ENCODE measurements at places on chromosomes 7 and 10.

GRCh38 chr7:126211875-126212274, 1040.9 kb downstream of the GRM8 start:
- no peak for DNase-seq

DNA sequence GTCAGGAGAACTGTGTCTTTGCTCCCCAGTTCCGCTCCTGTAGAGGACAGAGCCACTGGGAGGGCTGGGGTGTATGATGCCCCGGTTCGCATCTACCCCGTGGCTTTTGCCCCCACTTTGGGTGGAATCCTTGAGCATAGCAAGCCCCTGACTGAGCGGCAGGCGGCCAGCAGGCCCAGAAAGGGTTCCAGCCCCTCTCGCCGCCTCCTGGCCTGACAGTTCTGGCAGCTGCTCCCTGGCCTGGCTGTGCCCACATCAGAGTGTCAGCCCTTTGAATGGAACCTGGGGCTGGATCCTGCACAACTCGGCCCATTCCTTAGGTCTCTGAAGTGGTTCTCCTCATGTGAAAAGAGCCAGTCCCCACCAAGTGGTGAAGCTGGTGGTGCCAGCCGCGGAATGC, 106.7 kb downstream of the GRK5 start:
- DNase-seq = no peak

- DNase-seq = no peak
These were observed 254.3 kb downstream of the DYNC1I1 start for GRCh38 chr7:96026611-96027010.

DNA sequence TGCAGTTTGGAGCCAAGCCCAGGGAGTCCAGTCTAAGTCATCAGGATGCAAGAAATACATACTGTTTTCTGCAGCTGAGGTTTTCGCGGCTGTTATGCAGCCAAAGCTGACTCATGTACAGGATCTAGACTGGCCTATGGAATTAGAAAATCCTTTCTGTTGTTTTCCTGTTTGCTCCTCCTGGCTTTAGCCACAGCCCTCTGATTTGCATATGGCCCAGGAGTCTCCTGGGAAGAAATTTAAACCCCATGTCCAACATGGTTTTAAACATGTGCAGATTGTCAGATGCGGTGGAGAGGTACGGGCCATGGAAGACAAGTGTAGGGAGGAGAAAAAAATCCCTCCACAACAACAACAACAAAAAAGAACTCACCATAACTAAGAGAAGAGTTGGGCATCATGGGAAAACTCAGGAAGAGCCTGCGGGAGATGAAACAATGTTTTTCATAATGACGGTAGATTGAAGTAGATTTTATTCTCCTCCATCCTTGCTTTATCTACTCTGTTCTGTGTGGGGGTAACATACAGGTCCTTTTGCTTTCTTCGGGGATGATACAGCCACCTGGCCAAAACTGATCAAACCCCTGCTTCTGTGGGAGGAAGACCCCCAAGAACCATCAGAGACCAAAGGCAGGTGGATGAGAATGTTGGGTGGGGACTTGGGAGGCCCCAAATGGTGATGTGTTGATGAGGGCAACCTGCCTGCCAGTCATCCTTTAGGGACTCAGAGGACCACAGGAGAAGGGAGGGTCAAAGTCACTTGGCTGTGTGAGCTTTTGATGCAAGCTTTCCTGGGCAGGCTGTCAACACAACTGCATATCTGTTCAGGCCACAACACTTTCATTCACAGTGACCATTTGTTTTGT, 29.8 kb upstream of the GNA12 start:
- no peak for DNase-seq

DNA sequence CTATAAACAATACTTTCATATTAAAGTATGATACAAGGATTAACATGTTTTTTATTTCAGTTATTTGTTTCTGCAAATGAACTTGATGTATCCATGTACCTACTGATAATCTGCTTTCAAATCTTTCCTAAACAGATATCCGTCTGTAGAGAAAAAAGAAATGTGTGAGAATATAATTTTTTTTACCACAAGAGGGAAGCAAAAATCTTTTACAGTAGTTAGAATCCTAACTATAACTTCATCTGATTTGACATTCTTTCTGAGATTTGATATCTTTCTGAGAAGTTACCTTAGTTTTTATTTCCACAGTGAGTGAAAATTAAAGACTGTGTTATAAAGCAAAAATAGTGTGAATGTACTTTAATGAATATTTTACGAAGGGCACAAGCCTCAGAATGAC, 203.9 kb upstream of the PCLO start:
- no peak for DNase-seq

DNA sequence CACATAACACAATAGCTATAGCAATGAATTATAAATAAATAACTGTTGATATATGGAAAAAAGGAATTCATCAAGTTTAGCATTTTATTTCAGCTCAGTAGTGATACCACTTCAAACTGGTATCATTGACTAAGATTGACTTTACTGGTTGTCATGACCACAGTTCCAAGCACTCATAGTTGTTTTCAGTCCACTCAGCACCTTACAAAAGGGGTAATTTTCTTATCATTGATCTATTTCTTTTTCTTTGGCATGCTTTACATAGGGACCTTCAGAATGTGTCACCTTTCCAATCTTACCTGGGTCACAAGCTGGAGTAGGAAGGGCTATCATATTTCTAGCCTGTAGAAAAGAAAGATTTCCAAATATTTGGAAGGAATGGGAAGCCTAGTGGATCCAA, 275.5 kb upstream of the TMEM229A start:
- no peak for DNase-seq

DNA sequence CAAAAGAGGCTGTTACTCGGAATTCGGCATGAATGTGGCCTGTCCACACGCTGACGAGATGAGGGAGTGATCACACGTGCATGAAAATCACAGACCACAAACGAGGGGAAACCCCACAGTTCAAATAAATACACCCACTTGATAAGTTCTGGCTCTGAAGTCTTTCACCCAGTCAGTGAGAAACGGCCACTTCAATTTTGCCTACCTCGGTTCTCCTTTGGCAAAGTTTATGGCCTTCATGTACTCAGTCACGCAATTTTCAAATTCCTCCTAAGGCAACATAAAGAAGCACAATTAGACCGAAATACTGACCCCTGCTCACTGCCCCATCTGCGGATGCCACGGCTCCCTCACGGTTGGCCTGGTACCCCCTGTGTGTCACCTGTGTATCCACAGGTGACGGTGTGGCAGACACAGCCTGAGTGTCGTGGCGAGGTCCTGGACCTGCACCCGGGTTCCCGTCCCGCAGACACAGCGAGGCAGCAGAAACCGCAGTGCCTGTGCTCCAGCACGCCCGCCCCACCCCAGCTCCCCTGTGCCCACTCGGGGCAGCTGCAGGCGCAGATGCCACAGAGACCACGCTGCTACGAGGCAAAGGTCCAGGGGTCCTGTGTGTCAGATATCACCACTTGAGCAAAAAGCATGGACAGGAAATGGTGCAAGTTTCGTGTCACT, 1.4 kb downstream of the CFAP46 start:
- DNase-seq = no peak

GRCh38 chr7:158018971-158019645, 568.5 kb downstream of the PTPRN2 start:
- no peak for DNase-seq

- DNase-seq = no peak
These were observed 136.3 kb downstream of the C1GALT1 start for GRCh38 chr7:7318601-7319000.

- DNase-seq = no peak
These were observed 68.5 kb upstream of the EEPD1 start for GRCh38 chr7:36084485-36085091.

DNA sequence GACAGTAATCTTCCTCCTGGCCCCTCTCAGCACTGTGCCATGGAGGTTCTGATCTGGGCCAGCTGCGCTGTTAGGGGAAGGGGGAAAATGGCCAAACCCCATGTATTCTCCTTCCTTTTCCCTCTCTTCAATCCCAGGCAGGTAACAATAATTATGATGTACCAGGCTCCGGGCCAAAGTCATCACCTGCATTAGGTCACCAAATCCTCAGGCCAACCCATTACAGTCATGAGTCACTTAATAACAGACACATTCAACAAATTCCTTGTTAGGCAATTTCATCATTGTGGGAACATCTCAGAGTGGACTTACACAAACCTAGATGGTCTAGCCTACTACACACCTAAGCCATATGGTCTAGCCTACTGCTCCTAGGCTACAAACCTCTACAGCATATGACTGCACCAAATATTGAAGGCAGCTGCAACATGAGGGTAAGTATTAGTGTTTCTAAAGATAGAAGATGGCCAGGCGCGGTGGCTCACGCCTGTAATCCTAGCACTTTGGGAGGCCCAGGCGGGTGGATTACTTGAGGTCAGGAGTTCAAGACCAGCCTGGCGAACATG, 2.2 kb upstream of the HSPB1 start:
- no peak for DNase-seq

DNA sequence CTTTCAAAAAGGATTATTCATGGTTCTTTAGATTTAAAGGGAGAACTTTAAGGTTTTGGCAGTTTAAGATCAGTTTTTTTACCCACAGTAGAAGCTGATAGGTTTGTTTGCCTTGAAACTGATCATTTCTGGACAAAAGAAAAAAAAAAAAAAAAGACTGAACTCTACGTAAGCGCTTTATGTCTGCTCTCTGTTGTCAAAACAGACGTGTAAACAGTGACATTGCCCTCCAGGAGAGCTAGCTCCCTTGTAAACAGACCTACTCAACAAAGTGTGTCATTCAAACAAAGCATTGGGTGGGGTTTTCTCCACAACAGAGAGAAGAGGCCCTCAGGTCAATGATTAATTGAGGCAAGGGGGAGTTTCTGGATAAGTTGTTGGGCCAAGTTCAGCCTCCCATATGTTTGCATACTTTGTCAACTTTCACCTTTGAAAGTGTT, 568.1 kb upstream of the LRRN3 start:
- peak; percentile 46 for DNase-seq

- DNase-seq = no peak
These were observed 2.5 kb downstream of the LSM8 start for GRCh38 chr7:118186501-118186900.

- no peak for DNase-seq
These were observed 181.6 kb upstream of the HDAC9 start for GRCh38 chr7:18313965-18314364.

GRCh38 chr10:60827791-60828488, 49.7 kb downstream of the CDK1 start:
- DNase-seq = no peak

- no peak for DNase-seq
These were observed 27.1 kb upstream of the KCNMA1 start for GRCh38 chr10:77664696-77665095.

DNA sequence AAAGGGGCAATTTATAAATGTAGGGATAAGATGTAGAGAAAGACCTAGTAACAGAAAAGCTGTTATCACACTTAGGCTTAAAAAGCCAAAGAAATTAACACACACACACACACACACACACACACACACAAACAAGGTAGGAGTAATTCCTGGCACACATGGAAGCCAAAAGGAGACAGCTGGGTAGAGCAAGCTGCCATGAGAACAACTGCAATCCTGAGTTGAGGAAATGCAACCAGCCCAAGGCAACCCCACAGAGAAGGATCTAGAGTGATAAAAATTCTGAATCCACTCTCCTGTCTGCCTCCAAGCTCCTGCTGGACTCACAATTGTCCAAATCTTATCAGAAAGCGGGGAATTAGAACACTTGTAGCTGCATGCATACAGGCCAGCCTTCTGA, 229.1 kb upstream of the DGKB start:
- DNase-seq = no peak

DNA sequence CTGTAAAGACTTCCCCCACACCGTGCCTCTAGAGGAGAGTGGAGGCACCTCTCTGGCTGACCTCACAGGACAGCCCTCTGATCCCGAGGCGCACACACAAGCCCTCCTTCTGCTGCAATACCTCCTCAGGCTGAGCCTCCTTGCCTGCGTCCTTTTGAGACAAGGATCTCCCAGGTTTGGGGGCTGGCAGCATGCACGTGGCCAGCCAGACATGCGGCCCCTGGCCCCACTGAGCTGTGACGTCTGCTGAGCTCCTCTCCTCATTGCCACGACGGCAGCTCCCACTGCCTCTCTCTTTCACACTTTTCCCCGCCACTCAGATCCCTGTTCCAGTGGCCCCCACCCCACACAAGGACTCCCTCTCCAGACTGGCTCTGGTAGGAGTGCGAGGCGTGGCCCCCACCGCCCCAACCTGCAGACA, 12.2 kb upstream of the DNAAF5 start:
- no peak for DNase-seq

- DNase-seq = no peak
These were observed 15.2 kb upstream of the COL26A1 start for GRCh38 chr7:101347477-101347876.

GRCh38 chr10:127337801-127338200, 141.4 kb upstream of the INSYN2A start:
- no peak for DNase-seq

DNA sequence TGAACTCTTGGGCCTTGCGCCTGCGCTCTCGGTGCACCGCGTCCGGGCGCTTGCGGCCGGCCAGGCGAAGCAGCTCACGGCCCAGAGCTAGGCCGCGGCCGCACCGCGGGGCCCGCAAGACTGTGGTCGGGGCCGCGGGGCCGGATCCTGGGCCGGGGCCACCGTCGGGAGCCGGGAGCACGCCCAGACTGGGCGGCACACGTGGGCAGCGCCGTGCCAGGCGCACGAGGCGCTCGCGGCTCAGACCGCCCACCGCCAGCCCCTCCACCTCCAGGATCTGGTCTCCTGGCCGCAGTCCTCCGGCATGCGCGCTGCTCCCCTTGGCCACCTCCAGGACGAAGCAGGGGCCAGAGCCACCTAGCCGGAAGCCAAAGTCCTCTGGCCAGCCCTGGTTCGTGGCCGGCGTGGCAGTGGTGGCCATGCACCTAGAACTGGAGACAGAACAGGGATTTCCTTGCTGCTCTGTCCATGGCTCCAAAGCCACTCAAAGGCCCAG, at the start of gene GRID2IP:
TSS of gene GRID2IP (minus strand) at position 446 of the 496 bp plus-strand sequence. CDS start at position 421, 25 bp downstream.
- DNase-seq = no peak

DNA sequence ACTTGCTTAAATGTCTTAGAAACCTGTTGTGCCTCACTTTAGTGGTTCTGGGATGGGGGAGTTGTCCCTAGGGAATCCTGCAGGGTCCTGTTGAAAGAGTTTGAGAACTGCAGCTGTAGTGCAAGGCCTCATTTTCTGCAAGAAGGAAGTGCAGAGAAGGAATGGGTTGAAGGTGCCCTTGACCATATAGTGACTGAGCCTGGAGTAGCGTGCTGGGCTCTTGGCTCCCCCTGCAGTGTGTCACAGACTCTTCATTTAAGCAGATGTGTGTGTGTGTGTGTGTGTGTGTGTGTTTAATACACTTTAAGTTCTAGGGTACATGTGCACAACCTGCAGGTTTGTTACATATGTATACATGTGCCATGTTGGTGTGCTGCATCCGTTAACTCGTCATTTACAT, 92.2 kb downstream of the GRK5 start:
- no peak for DNase-seq

- DNase-seq = no peak
These were observed 98.8 kb downstream of the CACNB2 start for GRCh38 chr10:18238870-18239485.

- DNase-seq = no peak
These were observed 71.5 kb downstream of the GPR85 start for GRCh38 chr7:113015034-113015645.

- no peak for DNase-seq
These were observed 55.7 kb upstream of the GLCCI1 start for GRCh38 chr7:7912937-7913336.
